ENCODE measurements at places on chromosomes 2 and 18.

DNA sequence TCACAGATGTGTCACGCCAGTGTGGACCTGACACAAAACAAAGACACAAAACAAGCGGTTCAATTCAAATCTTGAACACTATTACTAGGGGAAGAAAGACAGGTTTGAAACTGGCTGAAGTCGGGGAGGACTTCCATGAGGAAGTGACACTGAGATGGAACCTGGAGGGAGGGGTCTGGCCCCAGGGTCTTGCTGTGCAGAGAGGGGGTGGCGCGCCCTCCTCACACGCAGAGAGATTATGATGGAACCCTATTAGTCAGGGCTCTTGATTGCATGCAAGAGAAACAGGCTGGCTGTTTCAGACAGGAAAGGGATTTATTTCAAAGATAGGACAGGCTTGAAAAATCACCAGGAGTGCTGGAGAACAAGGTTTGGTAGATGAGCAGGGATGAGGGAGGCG lies 363.6 kb upstream of the HS6ST1 start:
- DNase-seq, result no peak

- no peak for DNase-seq
Measured at GRCh38 chr2:231018184-231018583, 19.1 kb upstream of the C2orf72 start.

DNA sequence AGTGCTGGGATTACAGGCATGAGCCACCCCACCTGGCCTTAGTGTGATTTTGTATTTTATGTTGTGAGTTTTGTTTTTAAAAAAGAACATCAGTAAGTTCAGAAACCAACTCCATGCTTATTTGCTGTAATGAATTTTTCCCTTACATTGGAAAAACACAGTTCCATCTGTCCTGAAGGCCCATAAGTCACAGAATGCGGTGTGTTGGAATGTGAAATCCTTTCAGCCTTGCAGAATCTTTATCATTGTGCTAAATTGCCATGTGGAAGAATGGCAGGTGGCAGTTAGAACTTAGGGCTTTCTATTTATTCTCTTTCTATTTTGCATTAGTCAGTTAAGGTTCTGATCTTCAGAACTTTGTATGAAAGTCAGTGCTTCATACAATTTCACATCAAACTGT lies 52.6 kb downstream of the NEDD4L start:
- no peak for DNase-seq

- no peak for DNase-seq
Measured at GRCh38 chr2:17858064-17858463, 20.4 kb upstream of the KCNS3 start.

DNA sequence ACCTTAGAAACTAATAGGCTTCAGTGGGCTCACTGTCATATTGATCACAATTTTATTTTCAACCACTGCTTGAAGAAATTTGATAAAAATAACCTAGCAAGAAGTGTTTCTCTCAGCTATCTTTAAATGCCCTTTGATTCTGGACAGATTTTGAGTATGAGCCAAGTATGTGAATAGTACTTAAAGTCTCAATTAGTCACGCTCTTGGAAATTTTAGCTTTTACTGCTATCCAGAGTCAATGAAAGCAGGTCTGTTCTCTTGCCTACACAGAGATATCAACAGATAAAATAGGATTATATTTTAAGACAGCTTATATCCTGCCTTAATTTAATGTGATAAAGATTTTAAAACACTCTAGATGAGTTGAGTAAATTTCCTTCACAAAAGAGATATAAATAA lies 337.3 kb downstream of the CBLN2 start:
- DNase-seq, result no peak

GRCh38 chr2:241074065-241074818 lies 27.8 kb downstream of the MTERF4 start:
- DNase-seq, result no peak

GRCh38 chr2:62431512-62431911 lies 74.5 kb downstream of the TMEM17 start:
- no peak for DNase-seq

DNA sequence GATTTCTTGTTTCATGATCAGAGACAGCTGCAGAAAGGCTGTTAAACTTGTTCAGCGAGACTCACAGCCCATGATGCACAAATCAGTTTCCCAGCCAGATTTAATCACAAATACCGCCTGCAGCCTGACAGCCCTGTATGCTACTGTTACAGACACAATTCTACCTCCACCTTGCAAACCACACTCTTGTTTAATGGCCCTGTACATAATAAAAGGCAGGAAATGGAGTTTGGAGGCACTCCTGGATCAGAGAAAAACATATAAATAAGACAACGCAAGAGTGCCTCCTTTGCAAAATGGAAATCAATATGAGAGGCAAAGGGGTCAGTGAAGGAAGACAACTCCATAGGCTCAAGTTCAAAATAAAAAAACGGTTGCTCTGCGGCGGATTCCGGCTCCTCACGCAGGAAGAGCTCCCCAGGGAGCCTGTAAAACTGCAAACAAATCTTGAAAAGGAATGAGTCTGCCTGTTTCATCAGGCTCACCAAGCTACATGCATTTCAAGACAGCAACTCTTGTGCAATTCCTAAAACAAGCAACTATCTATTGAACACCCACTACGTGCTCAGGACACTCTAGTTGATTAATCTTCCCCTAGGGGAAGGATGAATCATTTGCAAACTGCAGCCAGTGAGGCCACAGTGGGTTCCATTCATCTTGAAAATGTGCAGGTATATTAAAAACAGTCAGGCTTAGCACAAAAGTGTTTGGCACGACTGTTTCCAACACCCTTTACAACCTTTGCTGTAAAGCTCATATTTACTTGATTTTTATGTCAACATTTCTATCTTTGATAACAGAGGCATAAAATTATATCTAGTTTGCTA lies 37.5 kb downstream of the TBC1D8 start:
- no peak for DNase-seq

Measured in stimulated activated CD4-positive, alpha-beta T cell treated with anti-CD3 and anti-CD28 coated beads, TNF-alpha, amount 100 ng/mL, for 1 hour (primary cell).